ENCODE measurements at places on chromosomes 3 and 15.

GRCh38 chr15:34799149-34800101, 4.1 kb upstream of the ACTC1 start:
- DNase-seq: no peak

DNA sequence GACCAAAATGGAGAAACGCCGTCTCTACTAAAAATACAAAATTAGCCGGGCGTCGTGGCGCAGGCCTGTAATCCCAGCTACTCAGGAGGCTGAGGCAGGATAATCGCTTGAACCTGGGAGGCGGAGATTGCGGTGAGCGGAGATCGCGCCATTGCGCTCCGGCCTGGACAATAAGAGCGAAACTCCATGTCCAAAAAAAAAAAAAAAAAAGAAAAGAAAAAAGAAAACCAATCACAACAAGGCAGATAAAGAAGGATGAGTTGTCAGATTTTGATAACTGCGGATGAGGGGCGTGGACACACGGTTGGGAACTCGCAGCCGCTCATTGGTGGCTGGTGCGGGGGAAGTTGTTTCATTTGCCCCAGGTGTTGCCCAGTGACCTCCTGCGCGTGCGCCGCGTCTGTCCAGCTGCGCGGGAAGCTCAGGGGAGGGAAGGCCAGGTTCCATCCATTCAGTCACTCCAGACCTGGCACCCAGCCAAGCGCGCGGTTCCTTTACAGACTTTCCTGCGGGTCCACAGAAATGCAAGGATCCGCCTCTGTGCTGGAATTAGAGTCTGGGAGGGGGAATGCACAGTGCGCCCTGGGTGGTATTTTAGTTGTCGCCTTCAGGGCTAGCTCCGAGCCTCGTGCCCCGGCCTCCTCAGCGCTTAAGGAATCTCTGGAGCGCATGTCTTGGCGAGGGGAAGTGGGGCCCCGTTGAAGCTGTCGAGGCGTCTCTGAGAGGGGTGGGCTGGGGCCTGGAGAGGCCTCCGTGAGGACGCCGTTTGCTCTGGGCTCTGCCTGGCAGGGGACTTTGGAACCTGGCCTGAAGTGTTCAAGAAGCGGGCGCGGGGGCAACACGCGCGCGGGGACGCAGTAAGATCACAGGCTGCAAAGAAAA, 708 bp upstream of the GCHFR start:
- DNase-seq: no peak

GRCh38 chr3:88918841-88919240, 188.6 kb upstream of the EPHA3 start:
- DNase-seq: no peak

GRCh38 chr3:20537234-20537633, 351.2 kb upstream of the SGO1 start:
- DNase-seq: no peak

- no peak for DNase-seq
Measured at GRCh38 chr3:154794391-154794790, 285.7 kb upstream of the MME start.

DNA sequence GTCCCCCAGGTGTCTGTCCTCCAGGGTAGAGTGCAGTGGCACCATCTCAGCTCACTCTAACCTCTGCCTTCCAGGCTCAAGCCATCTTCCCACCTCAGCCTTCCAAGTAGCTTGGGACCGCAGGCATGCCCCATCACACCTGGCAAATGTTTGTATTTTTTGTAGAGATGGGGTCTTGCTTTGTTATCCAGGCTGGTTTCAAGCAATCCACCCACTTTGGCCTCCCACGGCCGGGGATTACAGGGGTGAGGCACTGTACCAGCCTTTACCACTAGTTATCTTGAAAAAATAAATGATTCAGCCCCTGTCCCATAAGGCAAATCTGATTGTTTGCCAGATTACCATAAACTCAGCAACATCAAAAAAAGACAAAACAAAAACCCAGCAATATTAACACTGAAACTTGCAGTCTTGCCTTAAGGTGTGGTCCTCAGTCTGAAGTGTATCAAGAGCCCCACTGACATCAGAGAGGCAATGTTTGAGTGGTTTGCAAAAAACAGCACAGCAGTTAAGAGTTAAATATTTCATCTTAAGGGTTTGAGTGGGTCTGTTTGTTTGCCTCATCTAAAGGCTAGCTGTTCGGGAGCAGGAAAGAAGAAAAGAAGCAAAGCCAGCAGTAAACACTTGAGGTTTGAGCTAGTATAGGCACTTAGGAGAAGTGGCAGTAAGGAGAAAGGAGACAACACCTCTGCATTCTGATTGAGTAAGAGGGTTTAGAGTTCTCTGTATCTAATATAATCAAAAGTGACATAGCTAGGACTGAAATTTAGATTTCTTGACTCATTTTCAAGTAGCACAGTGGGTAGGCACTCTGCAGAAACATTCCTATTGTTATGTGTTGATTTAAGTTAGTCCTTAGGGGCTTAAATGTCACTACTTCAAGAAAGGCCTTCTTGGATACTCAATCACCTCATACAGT, 26.3 kb upstream of the EDEM1 start:
- no peak for DNase-seq

- no peak for DNase-seq
Measured at GRCh38 chr3:164479406-164479805, 598.9 kb downstream of the SI start.

GRCh38 chr3:121803771-121804320, 31.0 kb downstream of the IQCB1 start:
- DNase-seq: no peak

GRCh38 chr3:29011441-29011840, 269.4 kb upstream of the RBMS3 start:
- DNase-seq: no peak

DNA sequence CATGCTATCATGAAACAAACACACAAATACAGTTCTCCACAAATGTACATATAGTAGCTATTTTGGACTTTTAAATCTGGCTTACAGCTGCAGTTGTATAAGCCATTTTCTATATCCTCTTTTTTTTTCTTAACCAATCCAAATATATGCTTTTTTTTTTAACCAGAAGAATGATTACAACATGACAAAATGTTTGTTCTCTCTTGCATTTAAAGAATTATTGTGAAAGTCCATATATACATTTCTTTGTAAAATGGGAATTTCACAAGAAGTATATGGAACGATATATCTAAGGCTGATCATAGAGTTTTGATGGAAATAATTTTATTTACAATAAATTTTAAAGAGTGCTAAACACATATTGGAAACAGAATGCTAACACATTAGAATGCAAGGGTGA, 95.6 kb downstream of the CD200R1L start:
- DNase-seq: no peak

GRCh38 chr3:27844052-27844675, 122.0 kb upstream of the EOMES start:
- DNase-seq: no peak

- DNase-seq: no peak
Measured at GRCh38 chr3:142726017-142726416, 2.2 kb downstream of the TRPC1 start.

GRCh38 chr3:114557791-114558190, 264.0 kb downstream of the TIGIT start:
- no peak for DNase-seq

- DNase-seq: no peak
Measured at GRCh38 chr15:88613074-88613944, 7.8 kb upstream of the AEN start.

DNA sequence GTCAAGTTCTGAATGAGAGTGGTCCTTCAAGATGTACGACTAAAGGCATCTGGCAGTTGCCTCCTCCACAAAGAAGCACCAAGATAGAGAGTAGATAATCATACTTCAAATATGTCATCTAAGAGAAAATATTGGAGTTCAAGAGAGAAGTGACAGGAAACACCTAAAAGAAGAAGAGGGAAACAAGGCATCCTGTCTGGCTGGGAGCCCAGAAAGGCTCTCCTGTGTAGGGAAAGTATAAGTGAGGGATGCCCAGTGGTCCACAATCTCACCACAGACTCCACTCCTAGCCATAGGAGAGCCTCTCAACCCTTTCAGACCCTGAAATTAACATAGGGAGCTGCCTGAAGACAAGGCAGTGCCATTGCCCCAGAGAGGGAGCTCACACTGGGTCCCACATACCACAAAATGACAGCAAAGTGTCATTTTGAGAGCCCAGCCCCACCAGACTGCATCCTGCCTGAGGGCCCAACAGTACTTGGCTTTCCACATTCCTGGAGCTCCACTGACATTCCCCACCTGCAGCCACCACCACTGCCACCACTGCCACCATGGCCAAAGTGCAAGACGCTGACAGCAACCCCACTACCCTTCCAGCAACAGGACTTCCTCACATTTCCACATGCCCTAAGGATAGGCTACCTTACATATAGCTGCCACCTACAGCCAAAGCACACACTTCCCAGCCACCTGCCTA, 210.6 kb downstream of the ATP8B4 start:
- DNase-seq: no peak

- DNase-seq: no peak
Measured at GRCh38 chr3:122916580-122916979, 111.0 kb downstream of the SEMA5B start.

GRCh38 chr3:151404316-151404715, 19.8 kb upstream of the P2RY12 start:
- no peak for DNase-seq

- no peak for DNase-seq
Measured at GRCh38 chr15:57696146-57696545, 10.4 kb upstream of the POLR2M start.

- DNase-seq: no peak
Measured at GRCh38 chr3:46482632-46483350, 15.0 kb upstream of the RTP3 start.

DNA sequence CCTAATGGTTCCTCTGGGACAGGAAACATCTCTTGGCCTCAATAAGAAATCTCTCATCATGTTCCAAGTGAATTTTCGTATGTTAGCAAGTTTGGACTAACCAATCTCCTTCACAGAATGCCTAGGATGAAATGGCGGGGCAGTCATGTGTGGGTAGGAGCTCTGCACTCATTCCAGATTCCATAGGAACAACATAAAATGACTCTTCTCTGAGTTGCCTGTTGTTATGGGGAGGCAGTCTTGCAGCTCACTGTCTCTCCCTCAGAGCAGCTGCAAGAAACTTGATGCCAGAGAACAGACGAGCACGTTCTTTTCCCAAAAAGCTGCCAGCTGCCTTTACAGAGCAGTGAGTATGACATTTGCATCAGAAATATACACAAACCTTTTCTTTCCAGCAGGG, 34.1 kb downstream of the SPATA12 start:
- DNase-seq: no peak

DNA sequence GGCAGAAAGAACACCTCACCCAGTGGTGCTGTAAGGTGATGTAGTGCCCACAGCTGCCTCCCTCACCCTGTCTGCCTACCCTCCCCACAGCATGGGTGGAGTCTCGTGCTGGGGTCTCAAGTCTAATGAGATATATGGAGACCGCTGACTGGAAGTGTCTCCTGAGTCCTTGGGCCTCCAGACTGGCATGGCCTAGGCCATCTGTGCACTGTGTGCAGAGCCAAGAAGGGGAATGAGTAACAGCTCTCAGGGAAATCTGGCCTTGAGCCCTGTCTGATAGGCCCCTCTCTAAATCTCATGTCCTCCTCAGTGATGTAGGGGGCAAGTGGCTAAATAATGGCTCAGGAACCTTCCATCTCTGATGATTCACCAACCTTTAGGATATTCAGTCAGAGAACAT, 277.4 kb downstream of the PLCL2 start:
- no peak for DNase-seq

GRCh38 chr15:83904107-83905040, 250.5 kb downstream of the ADAMTSL3 start:
- DNase-seq: no peak

DNA sequence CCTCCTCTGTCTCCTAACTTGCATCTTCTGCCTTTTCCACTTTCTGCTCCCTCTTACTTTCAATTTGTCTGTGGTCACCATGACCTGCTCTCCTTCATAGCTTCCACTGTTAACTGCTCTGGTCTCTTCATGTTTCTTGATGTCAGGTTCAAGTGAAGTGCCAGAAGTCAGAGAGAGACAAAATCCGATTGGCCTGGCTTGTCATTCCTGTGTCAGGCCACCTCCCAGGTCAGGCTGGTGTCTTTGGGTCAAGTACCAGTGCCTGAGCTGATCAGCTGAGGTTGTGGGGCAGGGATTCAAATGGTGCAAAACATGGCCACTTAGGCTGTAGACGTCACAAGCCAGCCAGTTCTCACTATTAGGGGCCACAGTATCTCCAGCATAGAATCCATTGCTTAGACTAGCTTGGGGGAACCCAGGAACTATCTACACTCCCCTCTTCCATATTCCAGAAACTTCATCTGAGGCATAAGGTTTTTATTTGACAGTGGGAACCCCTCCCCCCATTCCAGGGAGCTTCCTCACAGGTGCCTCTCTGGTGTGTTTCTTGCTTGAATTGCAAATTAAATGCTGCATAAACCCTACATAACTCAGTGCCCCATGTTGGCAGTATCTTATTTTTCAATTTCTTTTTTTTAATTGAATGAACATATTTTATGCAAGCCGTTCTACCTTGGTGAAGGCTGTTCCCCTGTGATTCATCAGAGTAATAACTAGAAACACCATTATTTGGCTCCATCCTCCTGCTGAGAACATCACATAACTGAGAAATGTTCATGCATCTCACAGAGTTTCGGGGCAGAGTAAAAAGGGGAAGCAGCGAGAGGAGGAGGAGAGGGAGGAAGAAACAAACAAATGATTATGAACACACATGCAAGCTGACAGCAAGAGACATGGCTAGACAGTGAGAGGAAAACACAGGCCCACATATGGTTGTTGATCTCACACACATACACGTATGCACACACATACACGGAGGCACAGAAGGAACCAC, 175.8 kb downstream of the TLE3 start:
- DNase-seq: no peak

- no peak for DNase-seq
Measured at GRCh38 chr3:110066206-110066605, 728.9 kb upstream of the DPPA4 start.

GRCh38 chr3:73509816-73510215, 114.9 kb downstream of the PDZRN3 start:
- no peak for DNase-seq

DNA sequence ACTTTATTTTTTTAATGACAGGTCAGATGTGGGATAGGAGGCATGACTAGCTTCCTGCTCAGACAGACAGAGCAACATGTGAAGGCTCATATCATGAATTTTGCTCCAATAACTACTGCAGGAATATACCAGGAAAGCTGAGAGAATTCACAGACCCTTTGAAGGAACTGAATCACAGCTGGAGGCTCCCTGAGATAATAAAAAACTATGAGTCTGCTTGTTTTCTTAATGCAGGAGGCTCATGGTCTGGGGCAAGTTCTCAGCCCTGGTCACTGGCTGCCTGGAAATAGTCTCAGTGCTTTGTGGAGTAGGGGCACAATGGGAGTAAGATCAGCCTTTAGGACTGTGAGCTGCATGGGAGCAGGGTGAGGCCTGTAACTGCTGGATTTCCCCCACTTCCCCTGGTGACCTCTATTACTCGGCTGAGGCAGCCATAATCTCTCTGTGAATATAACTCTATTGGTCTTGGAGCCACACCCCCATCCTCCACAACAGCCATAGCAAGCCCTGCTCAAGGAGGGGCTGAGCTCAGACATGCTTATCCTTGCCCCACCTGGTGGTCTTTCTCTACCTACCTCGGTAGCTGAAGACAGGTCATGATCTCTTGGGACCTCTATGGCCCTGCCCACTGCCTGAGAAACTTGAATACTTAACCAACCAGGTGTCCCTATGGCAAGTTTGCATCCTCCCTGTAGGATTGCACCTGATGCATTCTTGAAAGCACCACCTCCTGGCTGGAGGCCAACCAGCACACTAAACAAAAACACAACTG, 281.6 kb upstream of the TMCO5A start:
- DNase-seq: no peak
